ENCODE measurements at places on chromosomes 7 and 10.

DNA sequence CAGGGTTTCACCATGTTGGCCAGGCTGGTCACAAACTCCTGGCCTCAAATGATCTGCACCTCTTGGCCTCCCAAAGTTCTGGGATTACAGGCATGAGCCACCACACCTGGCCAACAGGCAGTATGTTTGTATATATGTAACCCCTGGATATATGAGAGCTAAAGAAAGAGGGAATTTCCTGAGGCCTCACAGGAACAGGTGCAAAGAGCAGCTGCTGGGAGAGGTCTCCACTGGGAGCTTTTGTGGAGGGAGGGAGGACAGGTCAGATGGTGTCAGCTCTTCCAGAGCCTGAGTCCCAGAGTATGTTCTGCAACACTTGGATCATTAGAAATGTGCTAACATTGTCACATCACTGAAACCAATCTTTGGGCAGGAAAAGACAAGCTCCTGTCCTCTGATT lies 110.1 kb upstream of the KIF5B start:
- no peak for DNase-seq

GRCh38 chr7:156816943-156817572 lies 75.9 kb downstream of the LMBR1 start:
- no peak for DNase-seq

GRCh38 chr7:99312316-99313203 lies 13.1 kb upstream of the ARPC1A start:
- peak; percentile 81 for DNase-seq

DNA sequence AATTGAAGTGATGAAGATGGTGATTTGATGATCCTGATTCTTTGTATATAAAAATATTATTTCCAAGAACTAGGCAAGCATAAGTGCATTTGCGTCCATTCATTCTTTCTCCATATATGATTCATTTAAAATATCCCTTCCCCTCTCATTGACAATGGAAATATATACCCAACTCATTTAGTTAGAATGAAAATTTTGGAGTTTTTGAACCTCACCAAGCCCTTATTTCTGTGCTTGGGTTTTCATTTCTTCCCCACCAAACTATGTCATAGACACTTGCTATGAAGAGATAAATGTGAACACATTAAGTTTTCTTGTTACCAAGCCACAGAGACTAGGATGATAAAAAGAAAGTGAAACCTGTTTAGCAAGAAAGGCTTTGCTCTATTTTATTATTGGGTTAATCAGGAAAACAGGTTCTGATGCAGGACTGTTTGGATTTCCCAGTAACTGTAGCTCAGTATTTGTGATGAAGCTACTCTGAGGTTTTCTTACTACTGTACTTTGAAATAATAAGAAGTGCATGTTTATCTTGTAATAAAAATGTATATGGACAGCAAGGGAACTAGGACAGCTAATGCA lies 68.3 kb downstream of the ITGB1 start:
- no peak for DNase-seq

DNA sequence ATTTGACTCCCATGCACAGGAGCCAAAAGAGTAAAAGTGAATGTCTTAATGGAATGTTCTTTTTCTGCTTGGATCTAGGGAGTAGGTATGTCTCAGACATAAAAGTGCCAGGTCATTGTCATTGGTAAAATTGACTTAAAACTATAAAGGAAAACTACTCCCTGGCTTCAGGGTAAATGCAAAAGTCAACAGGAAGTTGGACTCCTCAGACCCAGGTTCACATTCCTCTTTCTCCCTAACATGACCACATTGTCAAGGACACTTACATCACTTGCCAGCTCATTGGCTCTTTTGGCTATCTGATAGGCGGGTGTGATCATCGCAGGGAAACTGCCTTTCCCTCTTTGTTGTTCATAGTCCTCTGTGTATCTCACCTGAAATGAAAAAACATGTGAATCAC lies 13.7 kb downstream of the NRAP start:
- no peak for DNase-seq

DNA sequence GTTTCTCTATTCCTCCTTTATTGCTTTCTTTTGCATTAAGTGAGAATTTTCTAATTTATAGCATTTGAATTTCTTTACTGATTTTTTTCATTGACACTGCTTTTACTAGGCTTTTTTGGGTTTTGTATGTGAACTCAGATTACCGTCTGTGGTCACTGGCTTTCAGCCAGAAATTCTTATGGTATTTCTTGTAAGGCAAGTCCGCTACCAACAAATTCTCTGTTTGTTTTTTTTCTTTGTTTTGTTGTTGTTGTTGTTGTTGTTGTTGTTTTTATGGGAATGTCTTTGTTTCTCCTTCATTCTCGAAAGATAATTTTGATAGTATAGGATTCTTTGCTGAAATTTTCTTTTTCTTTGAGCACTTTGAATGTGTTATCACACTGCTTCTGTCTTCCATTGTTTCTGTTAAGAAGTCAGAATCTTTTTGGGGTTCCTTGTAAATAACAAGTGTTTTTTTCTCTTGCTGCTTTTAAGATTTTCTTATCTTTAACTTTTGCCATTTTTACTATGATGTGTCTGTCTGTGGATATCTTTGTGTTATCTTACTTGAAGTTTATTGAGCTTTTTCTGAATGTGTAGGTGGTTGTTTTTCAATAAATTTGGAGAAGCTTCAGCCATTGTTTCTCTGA lies 7.2 kb downstream of the NET1 start:
- DNase-seq, result no peak

- DNase-seq, result no peak
These were observed 98.7 kb downstream of the KMT2E start for GRCh38 chr7:105112440-105113418.

DNA sequence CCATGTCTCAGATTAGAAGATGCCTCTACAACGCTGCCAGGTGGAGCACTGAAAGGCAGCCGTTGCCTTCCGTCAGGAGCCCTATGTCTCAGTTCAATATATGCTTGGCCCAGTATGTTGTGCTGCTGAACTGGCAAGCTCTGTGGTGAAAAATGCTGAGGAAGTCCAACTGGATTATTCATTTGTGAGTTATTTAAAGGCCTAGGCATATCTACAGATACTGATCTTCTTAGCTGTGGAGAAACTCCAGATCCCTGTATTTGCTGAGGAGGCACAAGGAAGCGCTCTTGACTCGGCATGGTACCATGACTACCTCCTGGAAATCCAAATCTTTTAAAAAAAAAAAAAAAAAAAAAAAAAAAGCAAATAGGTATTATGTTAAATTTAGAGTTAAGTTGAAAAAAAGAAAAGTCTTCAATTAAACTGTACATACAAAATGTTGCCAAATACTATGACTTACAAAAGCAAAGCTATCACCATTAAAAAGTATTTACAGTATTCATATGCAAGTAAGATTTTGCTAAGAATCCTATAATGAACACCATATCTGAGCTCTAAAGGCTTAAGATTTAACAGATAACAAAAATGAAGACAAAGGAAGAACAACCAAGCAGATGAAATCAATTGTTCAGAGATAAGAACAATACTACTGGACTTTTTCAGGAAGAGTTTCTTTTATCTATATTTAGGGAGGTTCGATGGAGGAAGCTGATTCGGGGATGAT lies 152.4 kb downstream of the GALNT11 start:
- no peak for DNase-seq

DNA sequence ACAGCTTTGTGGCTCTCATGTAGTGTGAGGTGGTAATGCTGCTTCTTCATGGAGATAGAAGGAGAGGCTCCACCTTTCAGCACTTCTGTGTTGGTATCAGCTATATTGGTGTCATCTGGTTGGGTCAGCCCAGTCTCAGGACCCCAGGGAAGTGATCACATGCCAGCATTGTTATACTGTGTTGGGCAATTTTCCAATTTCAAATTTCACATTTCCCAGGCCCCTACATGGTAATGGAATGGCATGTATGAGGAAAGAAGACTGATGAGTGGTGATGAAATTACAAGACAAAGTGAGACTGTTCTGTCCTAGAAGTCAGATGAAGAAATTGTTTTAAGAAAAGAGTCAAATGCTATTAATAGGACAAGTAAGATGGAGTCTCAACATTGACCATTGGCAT lies 3.7 kb upstream of the AKR1C3 start:
- DNase-seq, result no peak

DNA sequence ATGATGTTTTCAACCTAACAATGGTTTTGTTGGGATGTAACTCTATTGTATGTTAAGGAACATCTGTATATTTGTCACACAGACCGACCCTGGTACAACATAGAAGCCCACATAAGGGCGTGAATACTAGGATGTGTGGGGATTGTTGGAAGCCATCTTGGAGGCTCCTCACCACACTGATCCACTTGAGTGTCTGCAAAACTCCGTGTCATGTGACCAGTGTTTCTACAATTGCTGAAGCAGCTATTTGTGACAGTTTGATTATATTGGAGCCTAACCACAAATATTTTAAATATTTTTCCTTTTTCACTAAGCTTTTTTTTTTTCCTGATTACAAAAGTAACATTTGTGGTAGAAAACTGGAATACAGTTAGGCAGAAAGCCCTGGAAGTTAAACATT lies 27.9 kb downstream of the RALA start:
- no peak for DNase-seq

DNA sequence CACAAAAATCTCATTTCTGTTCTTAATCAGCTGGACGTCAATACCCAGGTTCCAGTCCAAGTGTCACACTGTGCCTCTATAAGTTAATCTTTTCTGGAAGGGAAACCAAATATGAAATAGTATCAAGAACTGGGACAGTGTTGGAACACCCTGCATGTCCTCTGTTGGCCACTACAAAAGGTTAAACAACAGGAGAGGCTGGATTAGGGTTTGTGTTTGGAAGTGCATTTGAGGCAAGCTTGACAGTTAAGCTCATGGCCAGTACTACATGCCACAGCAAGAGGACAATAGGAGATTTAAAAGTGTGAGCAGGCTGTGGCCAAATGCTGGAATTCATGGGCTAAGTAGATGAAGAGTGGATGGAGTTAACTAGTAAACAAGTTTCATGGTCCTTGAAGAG lies 751.5 kb downstream of the AUTS2 start:
- no peak for DNase-seq

- DNase-seq, result no peak
These were observed 57.3 kb upstream of the DPYSL4 start for GRCh38 chr10:132129431-132129830.

DNA sequence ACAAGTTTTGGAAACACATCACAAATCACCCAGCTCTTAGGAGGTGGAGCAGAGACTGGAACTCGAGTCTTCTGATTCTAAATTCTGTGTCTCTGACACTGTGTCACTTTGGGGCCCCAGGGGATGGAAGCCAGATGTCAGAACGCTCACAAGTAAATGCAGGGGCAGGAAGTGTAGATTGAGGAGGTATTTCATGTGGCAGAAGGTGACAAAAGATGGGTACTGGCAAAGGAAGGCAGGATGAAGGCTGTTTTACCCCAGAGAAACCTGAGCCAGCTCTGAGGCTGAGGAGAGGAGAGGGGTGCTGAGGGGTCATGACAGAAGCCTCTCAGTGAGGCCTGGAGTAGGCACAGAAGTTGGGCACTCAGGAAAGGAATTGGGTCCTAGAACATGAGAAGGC lies 6.0 kb upstream of the PURB start:
- no peak for DNase-seq
